ENCODE measurements at places on chromosomes 7 and 10. TPM values are rescaled to one million over a fixed set of nuclear protein-coding genes. Genes with fewer than 3 reads are reported as not detected.

DNA sequence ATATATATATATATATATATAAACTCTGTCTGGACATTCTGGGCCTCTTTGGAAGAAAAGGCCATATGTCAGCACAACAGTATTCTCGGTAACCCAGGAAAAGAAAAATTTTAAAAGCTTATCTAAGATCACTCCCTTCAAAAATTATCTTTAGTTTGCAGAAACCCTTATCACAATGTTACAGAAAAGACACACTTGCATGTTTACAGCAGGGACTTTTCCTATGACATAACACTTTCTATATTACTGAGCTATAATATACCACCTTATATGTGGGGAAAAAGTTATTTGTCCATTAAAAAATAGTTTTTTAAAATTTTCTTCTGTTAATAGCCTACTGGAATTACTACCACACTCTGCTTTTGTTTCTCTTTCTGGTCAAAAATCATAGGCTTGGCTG is 25.4 kb downstream of the ANKRD61 start:
- no peak for DNase-seq

- no peak for DNase-seq
Measured at GRCh38 chr10:79433324-79434222, 11.9 kb downstream of the ZCCHC24 start.

NOS3 gene
- total RNA-seq = 0.82 TPM

RADIL gene
- 3.3 TPM for total RNA-seq

DNA sequence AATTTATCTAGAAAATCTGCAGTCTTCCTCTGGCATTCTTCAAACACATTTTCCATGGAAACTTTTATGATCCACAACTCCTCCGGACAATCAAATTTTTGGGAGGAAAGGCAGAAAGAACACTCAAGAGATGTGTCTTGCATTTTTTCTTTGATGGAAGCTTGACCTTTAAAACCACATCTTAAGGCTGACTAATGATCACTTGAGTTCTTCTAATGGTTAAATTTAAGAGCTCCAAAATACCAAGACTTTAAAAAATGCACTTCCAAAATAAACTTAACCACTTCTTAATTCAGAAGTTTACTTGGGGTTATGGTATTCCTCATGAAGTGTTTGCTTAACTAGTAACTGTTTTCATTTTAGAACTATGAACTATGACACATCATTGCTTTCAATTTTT is 43.3 kb downstream of the ETV1 start:
- no peak for DNase-seq

DNA sequence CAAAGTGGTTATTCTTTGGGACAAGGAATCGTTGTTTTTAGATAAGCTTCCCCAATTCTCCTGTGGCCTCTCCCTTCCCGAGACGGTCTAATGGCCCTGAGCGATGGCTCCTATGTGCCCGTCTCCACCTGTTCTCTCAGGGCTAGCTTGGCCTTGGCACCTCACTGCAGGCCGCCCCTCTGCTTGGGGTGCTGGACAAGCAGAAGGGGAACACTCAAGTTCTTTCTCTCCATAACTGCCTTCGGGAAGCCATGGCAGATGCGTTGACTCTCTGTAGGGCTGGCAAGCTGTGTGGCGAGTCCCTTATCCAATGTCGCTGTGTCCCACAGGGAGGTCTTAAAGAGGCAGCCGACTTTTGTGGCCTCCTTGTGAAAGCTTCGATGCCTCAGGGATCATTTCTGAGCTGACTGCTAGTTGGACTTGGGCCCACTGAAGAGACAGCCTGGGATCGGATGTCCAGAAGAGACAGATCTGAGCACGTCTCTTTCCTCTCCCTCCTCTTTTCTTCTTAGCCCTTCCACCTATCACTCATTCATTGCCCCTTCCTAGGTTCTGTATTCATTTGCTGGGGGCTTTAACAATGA is 70.8 kb downstream of the GRK5 start:
- DNase-seq = no peak

CADPS2 gene
- total RNA-seq = 9.8 TPM

- DNase-seq = no peak
Measured at GRCh38 chr7:102889851-102890250, 22.9 kb upstream of the LRRC17 start.

DNA sequence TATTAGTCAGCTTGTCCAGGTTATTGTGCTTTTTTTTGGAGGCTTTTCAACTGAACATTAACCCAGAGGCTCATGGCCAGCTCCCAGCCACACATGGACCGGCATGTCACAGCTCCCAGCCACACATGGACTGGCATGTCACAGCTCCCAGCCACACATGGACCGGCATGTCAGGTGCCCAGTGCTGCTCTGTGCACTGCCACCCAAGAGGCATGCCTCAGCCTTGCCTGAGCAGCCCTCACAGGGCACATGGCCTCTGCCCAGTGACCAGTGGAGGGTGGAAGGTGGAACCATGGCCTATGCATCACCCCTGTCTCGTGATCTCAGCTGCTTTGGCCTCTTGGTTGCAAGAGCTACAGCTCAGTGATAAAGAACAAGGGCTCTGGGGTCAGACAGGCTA is 119.8 kb downstream of the OAT start:
- no peak for DNase-seq

DNA sequence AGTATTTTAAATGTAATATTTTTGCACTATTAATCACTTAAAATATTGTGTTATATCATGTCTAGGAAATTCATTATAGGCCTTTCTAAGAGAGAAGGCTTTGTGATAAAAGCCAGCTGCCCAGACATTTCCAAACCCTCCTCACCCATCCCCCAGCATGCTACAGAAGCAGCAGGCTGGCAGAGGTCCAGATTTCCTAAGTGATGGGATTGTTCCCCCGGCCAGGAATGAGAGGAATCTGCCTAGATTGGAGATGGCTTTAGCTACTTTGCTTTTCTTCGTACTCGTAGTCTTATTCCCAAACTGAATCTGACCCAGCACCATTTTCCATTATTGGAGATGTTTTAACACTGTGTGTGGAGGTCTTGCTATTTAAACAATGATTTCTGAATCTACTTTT is 29.4 kb downstream of the CDK14 start:
- DNase-seq = no peak

SEMA4G gene
- 6.5 TPM for total RNA-seq

- DNase-seq = peak; percentile 22
Measured at GRCh38 chr10:2978111-2978510, 89.2 kb upstream of the PFKP start.

GRCh38 chr10:103495321-103495720 is 1.8 kb downstream of the NEURL1 start:
- DNase-seq = no peak

DNA sequence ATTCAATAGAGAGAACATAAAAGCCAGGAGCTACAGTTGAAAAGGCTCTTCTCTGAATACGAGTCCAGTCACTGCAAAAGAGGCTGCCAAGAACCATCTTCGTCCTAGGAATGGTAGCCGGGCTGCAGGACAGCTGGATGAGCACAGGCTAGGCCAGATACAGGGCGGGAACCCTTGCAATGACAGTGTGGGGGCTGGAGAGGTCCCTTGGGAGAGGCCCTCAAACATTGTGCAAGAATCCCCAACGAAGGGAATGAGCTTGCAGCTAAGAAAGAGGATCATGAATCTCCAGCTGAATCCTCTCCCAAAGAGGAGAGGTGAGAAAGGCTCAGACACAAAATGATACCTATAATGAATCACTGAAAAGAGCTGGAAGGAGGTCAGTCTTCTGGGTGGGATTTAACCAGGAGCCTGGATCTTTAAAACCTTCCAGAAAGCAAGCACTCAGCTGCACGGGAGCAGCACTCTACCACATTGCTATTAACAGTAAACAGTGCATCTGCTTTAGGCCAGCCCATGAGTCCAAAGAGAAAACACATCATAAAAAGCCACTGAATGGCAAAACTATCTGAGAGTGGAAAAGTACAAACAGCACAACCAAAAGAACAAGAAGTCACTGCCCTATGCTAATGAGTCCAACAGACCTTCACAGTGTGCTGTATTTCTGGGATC is 287.9 kb downstream of the TNS3 start:
- DNase-seq = no peak

MARCHF5 gene
- total RNA-seq = 20.4 TPM

DNA sequence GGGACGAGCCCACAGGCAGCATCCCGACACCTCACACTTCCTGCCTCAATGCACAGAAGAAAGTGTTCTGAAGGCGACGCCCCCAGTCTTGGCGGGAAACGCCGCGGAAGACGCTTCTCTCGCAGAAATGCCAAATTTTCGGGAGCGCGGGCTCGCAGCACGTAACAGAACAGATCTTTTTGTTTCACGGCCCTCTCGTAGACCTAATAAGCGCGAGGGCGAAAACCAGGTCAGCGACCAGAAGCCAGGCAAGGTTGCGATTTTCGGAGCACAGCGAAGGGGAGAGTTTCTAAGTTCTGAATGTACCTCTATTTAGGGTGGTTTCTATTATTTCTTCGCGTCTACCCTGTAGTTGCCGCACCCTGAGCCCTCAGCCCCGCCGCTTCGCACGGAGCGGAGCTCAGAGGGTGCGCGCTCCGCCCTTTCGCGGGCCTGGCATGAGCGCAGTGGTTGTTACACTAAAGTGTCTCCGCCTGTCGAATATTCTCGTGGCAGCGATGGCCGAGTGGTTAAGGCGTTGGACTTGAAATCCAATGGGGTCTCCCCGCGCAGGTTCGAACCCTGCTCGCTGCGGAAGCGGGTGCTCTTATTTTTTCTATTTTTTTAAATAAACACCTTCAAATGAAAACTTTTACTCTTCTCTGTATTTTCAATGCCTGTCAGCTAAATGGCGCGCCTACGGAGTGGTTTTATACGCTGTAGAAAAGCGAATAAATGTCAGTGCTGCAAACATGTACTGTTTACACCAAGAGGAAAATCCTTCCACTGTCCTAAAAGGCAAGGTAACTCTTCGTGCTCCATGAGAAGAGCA is 68.2 kb upstream of the CTNNA3 start:
- peak; percentile 71 for DNase-seq

GRCh38 chr10:132493756-132494290 is 43.8 kb upstream of the INPP5A start:
- DNase-seq = no peak

DNA sequence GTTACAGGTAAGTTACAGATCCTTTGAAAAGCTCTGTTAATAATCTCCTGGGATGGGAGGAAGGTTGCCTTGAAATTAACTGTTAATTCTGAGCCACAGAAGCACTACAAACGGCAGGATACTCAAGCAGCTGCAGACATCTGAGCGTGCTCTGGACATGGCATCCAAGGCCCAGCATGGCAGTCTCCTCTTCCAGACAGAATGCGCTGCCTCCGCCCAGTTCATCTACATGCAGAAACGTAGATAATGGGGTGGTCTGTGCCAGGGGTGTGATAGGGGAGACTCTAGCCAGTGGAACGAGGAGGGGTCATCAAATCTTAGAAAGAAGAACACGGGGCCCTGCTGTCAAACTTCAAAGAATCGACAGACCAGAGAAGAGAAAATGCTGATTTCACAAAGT is 13.8 kb downstream of the VIPR2 start:
- DNase-seq = no peak

DNA sequence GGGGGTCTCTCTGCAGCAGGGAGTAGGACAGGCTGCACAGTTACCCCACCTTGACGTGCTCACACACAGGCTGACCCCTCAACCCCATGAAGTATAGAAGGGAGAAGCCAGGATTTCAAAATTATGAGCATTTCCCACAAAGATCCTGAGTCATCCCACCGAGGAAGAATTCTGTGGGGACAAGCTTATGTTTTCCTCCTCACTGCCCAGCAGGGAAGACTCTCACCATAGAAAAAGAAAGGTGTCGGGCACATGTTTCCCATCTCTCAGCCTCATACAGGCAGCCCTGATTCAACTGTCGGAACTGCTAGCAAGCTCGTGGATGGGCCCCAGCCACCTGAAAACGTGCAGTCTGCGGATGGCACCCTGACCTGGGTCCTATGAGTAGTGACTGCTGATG is 499.7 kb upstream of the MKI67 start:
- no peak for DNase-seq

DNA sequence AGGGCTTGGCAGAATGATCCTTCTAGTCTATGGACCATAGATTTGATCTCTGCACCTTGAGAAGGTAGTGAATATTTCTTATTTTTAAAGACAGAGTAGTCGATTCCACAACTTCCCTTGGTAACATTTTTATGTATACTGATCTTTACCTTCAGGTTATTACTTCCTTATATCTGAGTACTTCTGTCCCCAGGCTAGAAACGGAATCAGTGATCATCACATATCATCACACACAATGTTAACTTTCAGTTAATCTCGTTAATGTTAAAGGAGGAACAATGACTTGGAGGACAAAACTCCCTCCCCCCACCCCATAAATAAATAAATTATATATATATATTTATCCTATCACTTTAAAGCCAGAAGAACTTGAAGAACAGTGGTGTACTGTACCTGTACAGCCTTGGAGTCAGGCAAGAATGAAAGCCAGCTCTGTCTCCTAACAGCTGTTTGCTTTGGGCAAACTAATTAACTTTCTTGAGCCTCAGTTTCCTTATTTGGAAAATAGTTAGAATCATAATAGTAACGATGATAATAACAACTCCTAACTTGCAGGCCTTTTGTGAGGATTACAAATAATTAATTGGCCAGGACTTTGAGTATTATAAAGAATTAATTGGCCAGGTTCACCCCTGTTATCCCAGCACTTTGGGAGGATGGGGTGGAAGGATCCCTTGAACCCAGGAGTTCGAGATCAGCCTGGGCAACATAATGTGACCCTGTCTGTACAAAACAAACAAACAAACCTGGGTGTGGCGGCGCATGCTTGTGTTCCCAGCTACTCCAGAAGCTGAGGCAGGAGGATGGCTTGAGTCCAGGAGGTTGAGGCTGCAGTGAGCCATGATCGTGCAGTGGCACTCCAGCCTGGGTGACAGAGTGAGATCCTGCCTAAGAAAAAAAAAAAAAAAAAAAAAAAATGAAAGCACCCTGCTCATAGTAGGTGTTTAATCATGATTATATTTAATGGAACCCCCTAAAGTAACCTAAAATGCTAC is 63.5 kb downstream of the SAMD9 start:
- DNase-seq = no peak

MYL10 gene
- total RNA-seq = not detected

DNA sequence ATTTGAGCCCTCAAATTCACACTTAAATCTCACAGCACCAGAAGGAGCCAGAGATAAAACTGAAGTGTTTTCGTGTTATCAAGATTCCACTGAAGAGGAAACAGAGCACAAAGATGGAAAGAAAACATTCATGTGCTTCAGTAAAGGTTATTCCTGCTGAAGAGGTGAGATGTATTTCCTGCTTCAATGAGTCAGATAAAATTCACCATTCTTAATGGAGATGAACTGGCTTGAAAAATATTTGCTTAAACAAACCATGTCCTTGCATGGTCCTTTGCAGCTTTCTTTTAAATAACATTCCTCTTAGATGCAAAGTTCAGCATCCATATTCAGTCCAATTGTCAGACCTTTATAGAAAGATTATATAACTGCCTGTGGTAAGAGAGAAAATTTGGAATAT is 294.2 kb downstream of the IPMK start:
- DNase-seq = no peak

GRCh38 chr10:75024971-75025523 is 86.4 kb upstream of the SAMD8 start:
- no peak for DNase-seq

RAPGEF5 gene
- 90.9 TPM for total RNA-seq

CPA5 gene
- not detected for total RNA-seq

DNA sequence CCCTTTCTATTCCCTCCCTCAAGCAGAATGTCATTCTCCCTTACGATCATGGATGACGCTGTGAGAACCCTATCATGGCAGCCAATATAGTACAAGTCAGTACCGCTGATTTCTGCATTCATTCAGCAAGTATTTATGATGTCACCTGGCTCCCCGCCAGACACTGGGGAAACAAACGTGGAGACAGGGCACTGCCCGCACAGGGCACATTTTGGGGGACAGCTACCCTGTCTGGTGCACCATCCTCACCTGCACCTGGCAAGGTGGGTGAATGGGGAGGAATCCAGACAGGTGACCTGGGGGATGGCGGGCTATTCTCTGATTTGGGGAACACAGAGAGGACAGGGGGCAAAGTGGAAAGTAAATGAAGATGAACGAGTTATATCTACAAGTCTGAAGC is 28.4 kb downstream of the MKI67 start:
- DNase-seq = no peak

Measured in frontal cortex (tissue), 4 donors.